Lower leg skin (tissue), 4 donors: ENCODE measurements at places on chromosomes 12 and 14.
A peak's percentile ranks its signal among the peaks of the same experiment; 100 is the strongest.

DNA sequence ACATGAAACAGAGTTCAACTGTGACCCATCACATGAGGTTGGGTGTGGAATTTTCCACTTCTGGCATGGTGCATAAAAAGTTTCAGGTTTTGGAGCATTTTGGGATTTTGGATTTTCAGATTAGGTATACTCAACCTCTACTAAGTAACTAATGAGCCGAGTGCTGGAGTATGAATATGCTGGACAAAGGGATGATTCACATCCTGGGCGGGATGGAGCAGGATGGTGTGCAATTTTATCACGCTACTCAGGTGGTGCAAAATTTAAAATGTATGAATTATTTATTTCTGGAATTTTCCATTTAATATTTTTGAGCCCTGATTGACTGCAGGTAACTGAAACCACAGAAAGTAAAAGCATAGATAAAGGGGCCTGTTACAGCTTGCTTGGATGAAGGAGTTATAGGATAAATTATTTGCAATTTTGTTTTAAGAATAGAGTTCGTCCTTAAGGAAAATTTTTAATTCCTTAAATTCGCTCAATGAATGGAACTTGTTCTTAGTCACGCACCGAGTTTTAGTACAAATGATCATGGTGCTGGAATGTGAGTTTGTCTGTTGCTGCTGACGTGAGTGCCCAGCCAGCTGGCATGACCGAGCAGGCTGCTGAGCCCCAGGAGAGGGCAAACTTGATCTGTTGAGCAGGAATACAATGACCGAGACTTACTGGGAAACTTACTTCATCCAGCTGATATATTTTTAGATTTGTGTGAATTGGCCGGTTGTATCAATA, 176.3 kb downstream of the ESR2 start:
- DNase-seq: no peak

DNA sequence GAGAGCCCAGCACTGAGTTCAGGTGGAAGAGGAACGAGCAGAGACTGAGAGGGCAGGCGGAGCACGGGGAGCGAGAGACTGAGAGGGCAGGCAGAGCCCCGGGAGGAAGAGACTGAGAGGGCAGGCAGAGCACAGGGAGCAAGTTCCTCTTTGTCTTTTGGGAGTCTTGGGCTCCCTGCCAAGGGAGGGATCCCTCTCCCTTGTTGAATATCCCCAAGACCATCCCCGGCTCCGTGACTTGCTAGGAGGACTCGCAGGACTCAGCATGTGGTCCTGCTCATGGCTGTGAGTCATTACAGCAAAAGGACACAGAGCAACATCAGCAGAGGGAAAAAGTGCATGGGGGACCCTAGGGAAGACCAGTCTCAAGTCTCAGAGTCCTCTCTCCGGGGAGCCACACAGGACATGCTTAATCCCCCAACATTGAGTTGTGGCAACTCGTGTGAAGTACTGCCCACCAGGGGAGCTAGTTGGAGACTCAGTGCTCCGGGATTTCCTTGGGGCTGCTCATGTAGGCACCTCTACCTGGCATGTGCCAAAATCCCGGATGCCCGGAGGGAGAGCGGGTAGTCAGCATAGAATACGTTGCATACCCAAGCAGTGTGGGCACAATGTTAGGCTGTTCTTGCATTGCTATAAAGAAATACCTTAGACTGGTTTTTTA, 81.0 kb downstream of the CCDC92 start:
- DNase-seq: no peak

- DNase-seq: no peak
Observed at GRCh38 chr12:64056741-64057140, 165.4 kb downstream of the KICS2 start.

DNA sequence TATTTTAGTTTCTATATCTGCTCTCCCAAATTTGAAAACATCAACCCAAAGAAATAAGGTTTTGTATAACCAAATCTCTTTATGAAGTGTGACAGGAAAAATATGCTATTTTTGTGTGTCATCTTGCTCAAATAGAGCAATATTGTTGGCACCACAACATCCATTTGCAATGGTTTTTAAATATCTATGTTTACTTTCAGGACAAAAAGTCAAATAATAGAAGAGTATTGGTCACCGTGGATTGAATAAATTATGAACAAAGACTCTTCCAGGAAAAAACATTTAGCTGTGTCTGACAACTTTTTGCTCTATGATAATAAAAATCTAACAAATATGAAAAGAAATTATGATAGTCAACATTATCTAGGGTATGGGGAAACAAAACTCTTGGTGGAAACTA, 439.2 kb downstream of the BTG1 start:
- no peak for DNase-seq

DNA sequence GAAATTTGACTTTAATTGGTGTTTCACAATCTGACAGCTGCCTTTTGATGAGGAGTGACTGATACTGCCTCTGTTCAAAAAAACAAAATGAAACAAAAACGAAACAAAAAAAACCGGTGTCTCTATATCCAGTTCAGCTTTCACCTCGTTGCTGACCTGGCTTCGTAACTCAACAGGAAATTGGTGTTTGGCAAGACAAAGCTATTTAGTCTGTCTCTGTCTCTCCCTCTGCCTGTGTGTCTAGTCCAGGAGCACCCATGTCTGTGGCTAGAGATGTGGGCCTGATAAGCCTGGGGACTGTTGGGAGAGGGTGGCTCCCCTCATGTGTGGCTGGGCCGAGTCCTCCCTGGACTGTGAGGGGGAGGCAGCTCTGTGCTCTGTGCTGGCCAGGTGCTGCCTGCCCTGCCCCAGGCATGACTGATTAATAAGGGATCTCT, 11.3 kb downstream of the CACNA1C start:
- DNase-seq: no peak

- DNase-seq: peak; percentile 80
Observed at GRCh38 chr12:10392394-10392930, 2.6 kb upstream of the KLRK1 start.

DNA sequence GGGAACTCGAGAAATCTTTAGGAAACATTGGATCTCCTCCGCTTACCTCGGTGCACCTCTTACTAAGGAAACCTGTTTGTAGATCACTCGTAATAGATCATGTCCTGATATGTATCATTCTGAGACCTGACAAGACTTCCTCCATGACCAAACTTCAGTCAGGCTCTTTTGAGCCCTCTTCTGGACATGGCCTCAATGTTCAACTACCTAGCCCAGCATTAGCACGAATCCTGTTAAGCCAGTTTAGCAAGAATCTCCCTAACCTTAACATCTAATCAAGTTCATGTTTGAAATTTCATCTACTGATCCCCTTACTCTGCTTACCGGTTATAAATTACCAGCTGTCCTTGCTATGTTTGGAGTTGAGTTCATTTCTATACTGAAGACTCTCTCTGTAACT, 713.9 kb upstream of the USP15 start:
- DNase-seq: no peak

GRCh38 chr12:121536899-121537813, 43.7 kb downstream of the KDM2B start:
- DNase-seq: peak; percentile 65

DNA sequence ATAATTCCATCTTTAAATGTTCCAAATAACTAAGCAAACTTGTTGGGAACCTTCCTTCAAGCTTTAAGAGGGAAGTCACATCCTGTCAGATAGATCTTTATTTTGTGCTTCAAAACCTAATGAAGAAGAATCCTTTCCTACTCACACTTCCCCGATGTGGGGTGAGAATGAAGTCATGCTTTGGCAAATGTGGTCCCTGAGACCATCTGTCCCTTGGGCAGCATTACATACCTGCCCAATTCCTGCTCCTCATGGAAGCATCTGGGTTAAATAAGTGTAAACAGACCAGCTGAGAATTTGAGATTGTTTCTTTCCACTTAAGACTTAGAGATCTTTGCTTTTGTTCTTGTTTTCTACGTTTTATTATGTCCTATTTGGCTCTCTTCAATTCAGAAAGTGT, 606.0 kb upstream of the TMEM132C start:
- DNase-seq: no peak

DNA sequence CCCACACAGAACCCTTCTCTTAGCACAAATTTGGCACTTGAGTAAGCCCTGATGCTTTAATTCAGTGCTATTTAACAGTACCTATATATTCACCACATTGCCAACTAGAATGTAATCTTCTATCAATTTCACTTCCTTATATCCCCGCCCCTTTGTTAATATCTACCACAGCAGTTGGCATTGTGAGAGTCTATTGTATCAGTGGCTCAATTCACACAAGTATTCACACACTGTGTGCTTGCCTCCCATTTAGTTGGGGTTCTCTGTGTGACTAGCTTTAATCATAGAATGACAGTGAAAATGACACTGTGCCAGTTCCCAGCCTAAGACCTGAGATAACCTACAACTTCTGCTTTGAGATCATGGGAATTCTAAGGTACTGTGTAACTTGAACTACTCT, 103.1 kb downstream of the SEC23A start:
- no peak for DNase-seq

DNA sequence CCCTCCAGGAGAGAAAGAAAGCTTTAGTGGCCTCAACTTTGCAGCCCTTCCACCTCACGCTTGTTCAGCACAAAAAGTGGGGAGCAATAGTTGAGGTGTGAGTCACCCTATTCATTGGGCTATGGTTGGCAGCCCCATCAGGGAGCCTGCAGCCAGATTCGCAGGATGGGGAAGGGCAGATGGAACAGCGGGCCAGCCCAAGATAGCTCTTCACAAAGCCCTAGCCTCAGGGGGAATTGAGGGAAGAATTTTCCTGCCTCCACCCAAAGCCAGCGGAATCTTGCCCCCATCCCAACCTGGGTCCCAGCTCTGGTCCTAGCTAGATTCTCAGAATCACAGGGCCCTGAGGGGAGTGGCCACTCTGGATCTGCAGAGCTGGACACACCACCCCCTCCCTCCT, 3.6 kb upstream of the KRT5 start:
- DNase-seq: peak; percentile 85

DNA sequence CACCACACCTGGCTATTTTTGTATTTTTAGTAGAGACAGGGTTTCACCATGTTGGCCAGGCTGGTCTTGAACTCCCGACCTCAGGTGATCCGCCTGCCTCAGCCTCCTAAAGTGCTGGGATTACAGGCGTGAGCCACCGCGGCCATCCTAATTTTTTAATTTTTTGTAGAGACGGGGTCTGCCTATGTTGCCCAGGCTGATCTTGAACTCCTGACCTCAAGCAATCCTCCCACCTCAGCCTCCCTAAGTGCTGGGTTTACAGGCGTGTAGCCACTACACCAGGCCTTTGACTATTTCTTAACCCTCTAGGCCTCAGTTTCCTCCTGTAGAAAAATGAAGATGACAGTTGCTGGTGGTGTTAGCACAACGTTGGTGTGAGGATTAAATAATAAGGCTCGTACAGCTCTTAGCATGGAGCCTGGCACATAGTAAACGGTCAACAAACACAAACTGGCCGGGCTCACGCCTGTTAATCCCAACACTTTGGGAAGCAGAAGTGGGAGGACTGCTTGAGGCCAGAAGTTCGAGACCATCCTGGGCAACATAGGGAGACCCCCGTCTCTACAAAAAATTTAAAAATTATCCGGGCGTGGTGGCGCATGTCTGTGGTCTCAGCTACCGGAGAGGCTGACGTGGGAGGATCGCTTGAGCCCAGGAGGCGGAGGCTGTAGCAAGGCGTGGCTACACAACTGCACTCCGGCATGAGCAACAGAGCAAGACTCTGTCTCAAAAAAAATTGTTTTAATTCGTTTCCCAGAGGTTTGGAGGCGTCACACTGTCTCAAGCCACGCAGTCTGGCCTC, 979 bp downstream of the DDX54 start:
- no peak for DNase-seq

DNA sequence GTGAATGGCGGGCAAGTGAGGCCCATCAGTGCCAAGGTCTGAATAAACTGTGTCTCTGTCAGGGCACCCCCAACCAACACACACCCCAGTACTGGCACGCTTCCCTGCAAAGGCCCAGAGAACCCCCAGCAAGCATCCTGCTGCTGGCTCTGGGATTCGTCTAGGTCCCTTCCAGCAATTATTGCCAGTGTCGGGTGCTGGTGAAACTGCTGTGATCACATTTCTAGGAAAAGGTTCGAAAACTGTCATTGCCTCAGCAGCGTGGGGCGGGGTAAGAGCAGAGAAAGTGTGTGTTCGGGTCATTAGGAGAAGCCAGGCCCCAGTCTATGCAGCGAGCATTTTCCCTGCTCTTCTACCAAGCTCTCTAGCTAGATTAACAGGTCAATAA, 2.5 kb downstream of the FAM222A start:
- DNase-seq: no peak

GRCh38 chr14:98951521-98952152, 320.4 kb downstream of the BCL11B start:
- DNase-seq: peak; percentile 71

DNA sequence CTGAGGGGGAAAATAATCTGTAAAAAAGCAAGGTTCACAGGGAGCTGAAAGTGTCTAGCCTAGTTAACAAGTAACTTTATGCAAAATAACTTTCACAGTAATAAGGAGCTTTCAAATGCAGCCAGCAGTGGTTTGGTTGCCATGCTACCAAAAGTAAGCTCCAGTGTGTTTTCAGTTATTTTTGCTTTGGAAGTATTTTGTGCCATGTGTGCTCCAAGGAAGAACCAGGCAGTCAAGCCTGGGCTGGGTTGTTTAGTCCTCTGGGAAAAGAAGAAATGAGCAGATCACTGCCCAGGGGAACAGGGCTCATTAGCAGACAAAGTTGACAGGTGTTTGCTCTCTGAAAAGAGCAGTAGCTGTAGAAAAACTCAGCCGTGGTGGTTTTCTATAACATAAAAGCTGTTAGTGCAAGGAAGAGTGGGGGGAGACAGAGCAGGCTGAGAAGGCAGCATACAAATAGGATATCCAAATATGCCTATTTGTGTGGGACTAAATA, 92.8 kb upstream of the TMTC2 start:
- DNase-seq: no peak

DNA sequence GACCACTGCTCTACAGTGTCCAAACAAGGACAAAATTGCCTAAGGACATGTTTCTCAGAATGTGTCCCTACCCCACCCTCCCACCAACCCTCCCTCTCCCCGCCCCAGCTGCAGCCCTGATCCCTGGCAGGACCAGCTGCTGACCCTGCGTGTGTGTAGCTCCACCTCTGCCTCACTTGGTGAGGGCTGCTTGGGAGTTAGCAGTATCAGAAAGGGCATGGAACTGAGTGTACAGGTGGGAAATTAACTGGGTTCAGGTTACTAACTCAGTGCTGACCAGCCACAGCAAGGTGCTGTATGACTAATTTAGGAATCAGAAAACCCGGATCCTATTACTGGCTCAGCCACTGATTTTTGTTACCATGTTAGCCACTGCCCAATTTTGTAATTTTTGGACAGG, 11.3 kb upstream of the PLEKHD1 start:
- DNase-seq: no peak

- no peak for DNase-seq
Observed at GRCh38 chr12:24418157-24418556, 468.7 kb upstream of the SOX5 start.

- DNase-seq: no peak
Observed at GRCh38 chr14:29895591-29896083, 32.0 kb downstream of the PRKD1 start.

GRCh38 chr14:99807413-99808153, 14.4 kb downstream of the EML1 start:
- peak; percentile 73 for DNase-seq

- DNase-seq: no peak
Observed at GRCh38 chr14:60357551-60358149, 108.6 kb downstream of the PPM1A start.

- no peak for DNase-seq
Observed at GRCh38 chr12:114829833-114830232, 145.9 kb upstream of the TBX3 start.
